ENCODE measurements at places on chromosomes 2 and 18. TPM values are rescaled to one million over a fixed set of nuclear protein-coding genes. Genes with fewer than 3 reads are reported as not detected.

The CABYR gene
- total RNA-seq = 5.6 TPM

The RAX gene
- total RNA-seq = not detected

The DNAH6 gene
- total RNA-seq = under 0.01 TPM

The GPR45 gene
- total RNA-seq = not detected

The PPP1R1C gene
- 0.50 TPM for total RNA-seq

The LRRTM4 gene
- not detected for total RNA-seq

The STEAP3 gene
- 13.7 TPM for total RNA-seq

The PRKAG3 gene
- 0.26 TPM for total RNA-seq

The B4GALT6 gene
- total RNA-seq = 1.5 TPM

The USP37 gene
- 8.3 TPM for total RNA-seq

The CROCC2 gene
- total RNA-seq = 0.51 TPM

The COL6A3 gene
- total RNA-seq = 1,525 TPM

The FBLN7 gene
- total RNA-seq = 0.99 TPM

The DQX1 gene
- not detected for total RNA-seq

The FAM228A gene
- 0.99 TPM for total RNA-seq

The DLX2 gene
- not detected for total RNA-seq

The RNU2-63P gene
- 268 TPM for total RNA-seq

The FAM161A gene
- total RNA-seq = 2.6 TPM

The RRM2 gene
- total RNA-seq = 1.5 TPM

The IL1R2 gene
- 1.0 TPM for total RNA-seq

The DNAH7 gene
- 0.99 TPM for total RNA-seq

The ZNF516 gene
- total RNA-seq = 32.7 TPM

The GAL3ST2 gene
- not detected for total RNA-seq

The HOXD9 gene
- not detected for total RNA-seq

The MEP1B gene
- total RNA-seq = under 0.01 TPM

The SMPD4 gene
- 11.2 TPM for total RNA-seq

The AOX1 gene
- total RNA-seq = 81.4 TPM

The NAT8 gene
- total RNA-seq = not detected

The SLC5A7 gene
- not detected for total RNA-seq

The TUBA3D gene
- not detected for total RNA-seq

Measured in fibroblast of lung (primary cell).